ENCODE measurements at places on chromosomes 11 and 22.

GRCh38 chr11:76408171-76408965, 27.2 kb downstream of the GVQW3 start:
- no peak for DNase-seq

- no peak for DNase-seq
Measured at GRCh38 chr11:120457996-120458395, 53.6 kb upstream of the GRIK4 start.

GRCh38 chr11:80637571-80637970, 1196.7 kb upstream of the TENM4 start:
- DNase-seq = no peak

GRCh38 chr22:33242078-33242477, 183.9 kb upstream of the SYN3 start:
- no peak for DNase-seq

GRCh38 chr22:43910178-43910695, 13.4 kb upstream of the PNPLA3 start:
- DNase-seq = no peak

- no peak for DNase-seq
Measured at GRCh38 chr11:112649856-112650255, 311.4 kb upstream of the NCAM1 start.

DNA sequence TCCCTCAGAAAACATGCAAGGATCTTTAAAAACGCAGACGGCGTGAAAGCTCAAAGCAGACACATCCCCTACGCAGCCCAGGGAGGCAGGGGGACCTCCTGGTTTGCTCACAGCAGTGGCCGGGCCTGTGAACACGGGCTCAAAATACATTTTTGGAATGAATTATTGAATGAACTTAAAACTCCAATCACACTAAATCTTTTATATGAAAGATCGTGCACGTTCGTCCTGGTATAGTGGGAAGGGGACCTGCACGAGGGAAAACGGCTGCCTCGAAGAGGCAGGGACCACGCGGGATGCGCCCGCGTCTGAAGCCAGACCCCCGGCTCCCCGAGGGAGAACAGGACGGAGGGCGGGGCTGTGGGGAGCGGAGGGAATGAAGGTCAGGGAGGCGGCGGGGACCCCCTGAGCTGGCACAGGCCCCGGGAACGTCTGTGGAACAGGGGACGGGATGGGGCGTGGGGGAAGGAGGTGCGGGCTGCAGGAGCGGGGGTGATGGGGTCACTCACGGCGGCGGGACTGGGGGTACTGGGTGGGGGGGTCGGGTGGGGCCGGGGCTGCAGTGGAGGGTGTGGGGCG, 1.3 kb upstream of the PANX2 start:
- DNase-seq = no peak

- DNase-seq = peak; percentile 11
Measured at GRCh38 chr22:25359601-25360261, 140.3 kb downstream of the CRYBB2 start.

DNA sequence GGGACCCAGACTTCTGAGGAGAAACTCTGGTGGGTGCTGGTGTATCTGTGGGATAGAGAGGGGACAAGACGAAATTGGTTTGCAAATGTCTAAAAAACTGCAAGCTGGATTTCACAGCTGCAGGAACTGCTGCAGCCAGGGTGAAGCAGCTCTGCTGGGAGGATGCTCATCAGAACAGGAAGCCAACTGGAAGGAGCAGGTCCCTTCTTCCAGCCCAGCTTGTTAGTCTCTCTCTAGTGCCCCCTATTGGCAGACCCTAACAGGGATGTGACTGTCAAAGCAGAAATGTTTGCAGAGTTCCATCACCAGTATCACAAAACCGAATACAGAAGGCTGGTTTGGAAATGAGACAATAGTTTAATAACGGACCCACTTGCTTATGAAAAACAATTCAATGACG, 74.8 kb upstream of the SLC22A12 start:
- no peak for DNase-seq

DNA sequence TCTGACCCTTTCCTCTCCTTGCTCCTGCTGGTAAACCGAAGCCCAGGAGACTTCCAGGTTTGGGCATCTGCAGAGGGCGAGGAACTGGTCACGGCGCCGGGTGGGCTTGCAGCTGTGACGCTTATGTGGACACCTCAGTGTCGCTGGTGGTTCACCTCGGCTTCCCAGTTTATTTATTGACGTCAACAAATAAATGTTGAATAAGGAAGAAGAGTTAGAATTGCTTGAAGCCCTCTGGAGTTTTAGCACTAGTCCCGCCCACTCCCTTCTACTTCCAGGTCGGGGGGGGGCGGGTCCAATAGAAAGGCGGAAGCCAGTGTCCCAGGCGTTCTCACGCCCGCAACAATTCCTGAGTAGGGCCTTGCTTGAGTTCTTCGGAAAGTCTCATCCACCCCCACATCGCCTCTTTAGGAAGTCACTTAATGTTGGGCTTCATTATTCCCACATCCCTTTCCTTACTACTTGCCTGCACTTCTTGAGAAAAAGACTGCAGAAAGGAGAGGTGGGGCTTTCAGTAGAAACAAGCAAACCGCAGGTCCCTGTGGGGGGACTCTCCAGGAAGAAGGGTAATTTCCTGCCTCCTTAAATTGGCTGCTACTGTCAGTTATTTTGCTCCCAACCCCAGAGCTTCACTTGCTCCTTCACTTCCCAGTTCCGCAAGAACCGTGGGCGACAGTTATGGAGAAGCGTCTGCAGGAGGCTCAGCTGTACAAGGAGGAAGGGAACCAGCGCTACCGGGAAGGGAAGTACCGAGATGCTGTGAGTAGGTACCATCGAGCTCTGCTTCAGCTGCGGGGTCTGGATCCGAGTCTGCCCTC, at the start of gene TTC9C:
TSS of gene TTC9C (plus strand) at position 316 of the 818 bp plus-strand sequence. CDS start at position 679, 363 bp downstream.
- peak; percentile 83 for DNase-seq

DNA sequence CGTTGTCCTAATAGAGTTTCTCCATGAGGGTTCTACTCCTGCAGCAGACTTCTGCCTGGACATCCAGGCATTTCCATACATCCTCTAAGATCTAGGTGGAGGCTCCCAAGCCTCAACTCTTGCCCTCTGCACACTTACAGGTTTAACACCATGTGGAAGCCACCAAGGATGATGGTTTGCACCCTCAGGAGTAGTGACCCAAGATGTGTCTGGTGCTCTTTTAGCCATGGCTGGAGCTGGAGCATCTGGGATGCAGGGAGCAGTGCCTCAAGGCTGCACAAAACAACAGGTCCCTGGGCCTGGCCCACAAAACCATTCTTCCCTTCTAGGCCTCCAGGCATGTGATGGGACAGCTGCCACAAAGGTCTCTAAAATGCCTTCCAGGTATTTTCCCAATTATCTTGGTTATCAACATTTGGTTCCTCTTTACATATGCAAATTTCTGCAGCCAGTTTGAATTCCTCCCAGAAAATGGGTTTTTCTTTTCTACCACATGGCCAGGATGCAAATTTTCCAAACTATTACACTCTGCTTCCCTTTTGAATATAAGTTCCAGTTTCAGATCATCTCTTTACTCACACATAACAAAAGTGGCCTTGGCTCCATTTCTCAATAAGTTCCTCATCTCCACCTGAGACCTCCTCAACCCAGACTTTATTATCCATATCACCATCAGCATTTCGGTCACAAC, 69.5 kb upstream of the GNAZ start:
- no peak for DNase-seq

- DNase-seq = no peak
Measured at GRCh38 chr11:78520230-78520629, 54.4 kb downstream of the NARS2 start.

- DNase-seq = no peak
Measured at GRCh38 chr11:112538534-112539280, 278.0 kb upstream of the PLET1 start.

GRCh38 chr11:37560346-37560745, 962.3 kb upstream of the RAG2 start:
- DNase-seq = no peak

- no peak for DNase-seq
Measured at GRCh38 chr11:129249923-129250322, 57.8 kb upstream of the ARHGAP32 start.

DNA sequence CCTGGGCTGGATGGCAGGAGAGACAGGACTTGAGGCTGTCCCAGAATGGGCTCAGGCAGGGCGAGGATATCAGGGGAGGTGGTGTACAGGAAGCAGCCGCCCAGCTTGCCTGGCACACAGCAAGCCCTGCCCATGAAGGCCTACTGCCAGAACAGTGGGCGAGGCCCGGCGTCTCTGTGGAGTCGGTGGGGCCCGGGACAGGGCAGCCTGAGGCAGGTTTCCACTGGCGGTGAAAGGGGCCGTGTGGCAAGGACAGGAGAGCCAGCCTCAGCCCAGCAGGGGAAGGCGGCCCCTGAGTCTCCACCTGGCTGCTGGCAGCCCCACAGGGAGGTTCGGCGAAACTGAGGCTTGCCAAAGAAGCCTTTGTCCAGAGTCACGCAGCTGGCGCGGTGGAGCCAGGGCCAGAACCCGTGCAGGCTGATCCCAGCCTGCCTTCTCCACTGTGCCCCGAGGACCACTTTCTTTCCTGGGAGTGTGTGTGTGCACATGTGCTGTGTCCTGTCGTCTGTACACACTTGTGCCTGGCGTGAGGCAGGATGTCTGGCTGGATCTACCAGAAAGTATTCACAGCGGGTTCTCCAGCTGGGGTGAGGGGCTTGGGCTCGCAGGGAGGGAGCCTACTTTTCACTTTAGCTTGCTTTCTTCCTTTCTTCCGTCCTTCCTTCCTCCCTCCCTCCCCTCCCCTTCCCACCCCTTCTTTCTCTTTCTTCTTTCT, 1.2 kb downstream of the TSPO start:
- DNase-seq = peak; percentile 73

DNA sequence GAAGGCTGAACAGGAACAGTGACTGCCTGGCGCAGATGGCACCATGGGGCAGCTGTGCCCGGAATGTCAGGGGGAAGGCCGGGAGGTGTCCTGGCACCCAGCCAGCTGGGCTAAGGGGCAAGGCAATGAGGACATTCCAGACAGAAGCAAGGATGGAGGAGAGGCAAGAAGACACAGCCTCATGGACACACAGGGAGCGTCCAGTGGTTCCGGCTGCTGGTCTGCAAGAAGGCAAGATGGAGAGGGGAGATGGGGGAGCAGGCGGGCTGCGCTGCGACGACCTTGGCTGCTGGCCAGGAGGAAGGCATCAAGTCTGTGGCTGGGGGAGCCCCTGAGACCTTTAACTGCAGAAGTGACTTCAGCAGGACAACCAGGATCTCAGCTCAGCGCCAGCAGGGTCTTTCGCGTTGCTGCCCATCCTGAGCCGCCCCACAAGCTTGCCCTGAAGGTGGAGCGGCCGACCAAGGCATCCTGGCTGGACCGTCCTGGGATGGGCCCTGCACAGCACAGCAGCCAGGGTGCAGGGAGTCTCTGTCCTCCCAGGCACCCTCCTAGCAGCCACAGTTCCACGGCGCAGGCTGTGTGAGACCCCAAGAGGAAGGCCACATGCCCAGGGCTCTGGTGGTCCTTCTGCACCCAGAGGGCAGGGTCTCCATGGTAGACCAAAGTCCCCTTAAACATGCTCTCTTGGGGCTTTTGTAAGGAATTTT, 531.7 kb downstream of the BRD1 start:
- DNase-seq = no peak

- no peak for DNase-seq
Measured at GRCh38 chr11:68471360-68472340, 11.1 kb downstream of the PPP6R3 start.

DNA sequence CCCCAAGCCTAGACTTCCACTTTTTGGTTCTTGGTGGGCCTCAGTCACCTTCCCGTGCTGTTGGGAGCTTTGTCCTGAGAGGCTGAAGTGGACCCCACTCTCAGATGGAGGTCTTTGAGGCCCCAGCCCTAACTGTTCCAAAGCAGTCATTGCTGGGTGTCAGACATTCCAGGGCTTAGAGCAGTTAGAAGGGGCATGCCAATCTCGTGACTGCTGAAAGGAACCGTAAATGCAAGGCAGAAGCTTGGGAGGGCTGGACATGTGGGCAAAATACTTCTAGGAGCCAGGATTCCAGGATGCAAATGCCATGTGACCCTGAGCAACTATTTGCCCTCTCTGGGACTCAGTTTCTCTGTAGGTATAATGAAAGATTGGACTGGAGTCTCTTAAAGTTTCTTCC, 118.8 kb upstream of the CRYBB3 start:
- no peak for DNase-seq

DNA sequence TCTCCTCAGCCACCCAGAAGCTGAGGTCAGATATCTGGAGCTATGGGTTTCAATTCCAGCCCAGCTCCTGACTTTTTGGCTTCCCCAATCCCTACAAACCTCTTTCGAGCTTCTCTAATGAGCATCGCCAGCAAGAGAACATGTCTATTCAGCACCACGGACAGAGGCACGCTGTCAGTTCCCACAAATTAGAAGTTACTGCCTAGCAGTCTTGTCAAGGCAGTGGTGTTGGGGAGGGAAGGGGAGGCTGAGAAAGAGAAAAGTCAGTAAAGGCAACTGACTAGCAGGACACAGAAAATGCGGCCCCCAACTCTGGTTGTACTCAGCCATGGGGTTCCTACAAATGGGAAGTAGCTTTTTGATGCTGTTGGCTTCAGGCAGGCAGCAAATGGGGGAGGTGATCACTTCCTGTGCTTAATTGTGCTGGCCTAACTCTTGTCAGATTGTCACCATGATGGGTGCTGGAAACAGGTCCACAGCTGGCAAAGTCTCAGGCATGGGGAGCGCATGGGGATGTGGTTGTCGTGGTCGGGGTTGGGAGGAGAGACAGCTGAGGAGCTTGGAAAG, 205.9 kb downstream of the ST3GAL4 start:
- no peak for DNase-seq

- no peak for DNase-seq
Measured at GRCh38 chr22:47219789-47220188, 457.3 kb downstream of the TBC1D22A start.

GRCh38 chr11:82731691-82732277, 1.9 kb downstream of the FAM181B start:
- DNase-seq = no peak

GRCh38 chr11:111749646-111750045, 16.5 kb downstream of the PPP2R1B start:
- DNase-seq = no peak

- DNase-seq = no peak
Measured at GRCh38 chr11:94623120-94623735, 56.1 kb downstream of the PIWIL4 start.

GRCh38 chr11:2687782-2688191, 12.0 kb downstream of the KCNQ1OT1 start:
- DNase-seq = no peak

- no peak for DNase-seq
Measured at GRCh38 chr11:129277198-129277843, 85.2 kb upstream of the ARHGAP32 start.

DNA sequence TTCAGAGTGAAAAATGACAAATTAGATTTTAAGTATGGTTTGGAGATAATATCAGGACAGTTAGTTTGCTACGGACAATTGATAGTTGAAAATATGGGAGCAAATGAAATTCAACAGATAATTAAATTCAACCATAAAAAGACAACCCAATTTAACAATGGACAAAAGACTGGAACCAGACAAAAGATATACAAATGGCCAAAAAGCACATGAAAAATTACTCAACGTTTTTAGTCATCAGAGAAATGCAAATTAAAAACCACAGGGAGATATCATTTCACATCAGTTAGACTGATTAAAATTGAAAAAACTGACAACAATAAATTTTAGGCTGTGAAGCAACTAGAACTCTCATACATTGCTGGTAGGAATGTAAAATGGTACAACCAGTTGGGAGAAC, 27.2 kb downstream of the SIK2 start:
- DNase-seq = no peak

GRCh38 chr11:101668236-101668635, 84.4 kb upstream of the TRPC6 start:
- no peak for DNase-seq

Data from T-helper 1 cell (primary cell).